NCI-H1436 treated with DMSO at 0.1 percent for 48 hours (cell line): ENCODE measurements at places on chromosomes 16 and 17.

DNA sequence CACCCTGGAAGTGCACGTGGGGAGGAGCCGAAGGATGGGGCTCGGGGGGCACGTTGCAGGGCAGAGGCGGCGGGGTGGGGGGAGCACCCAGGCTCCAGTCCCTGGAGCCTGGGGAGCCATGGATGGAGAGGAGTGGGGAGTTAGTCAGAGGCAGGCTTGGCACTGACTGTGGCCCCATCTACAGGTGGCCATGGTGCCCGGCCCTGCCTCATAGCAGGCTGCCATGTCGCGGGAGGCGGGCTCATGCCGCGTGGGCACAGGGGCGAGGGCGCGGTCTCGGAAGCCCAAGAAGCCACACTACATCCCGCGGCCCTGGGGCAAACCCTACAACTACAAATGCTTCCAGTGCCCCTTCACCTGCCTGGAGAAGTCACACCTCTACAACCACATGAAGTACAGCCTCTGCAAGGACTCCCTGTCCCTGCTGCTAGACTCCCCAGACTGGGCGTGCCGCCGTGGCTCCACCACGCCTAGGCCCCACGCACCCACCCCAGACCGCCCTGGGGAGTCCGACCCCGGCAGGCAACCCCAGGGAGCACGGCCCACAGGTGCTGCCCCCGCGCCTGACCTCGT, 3.0 kb downstream of the PRR35 start:
- DNase-seq: no peak

DNA sequence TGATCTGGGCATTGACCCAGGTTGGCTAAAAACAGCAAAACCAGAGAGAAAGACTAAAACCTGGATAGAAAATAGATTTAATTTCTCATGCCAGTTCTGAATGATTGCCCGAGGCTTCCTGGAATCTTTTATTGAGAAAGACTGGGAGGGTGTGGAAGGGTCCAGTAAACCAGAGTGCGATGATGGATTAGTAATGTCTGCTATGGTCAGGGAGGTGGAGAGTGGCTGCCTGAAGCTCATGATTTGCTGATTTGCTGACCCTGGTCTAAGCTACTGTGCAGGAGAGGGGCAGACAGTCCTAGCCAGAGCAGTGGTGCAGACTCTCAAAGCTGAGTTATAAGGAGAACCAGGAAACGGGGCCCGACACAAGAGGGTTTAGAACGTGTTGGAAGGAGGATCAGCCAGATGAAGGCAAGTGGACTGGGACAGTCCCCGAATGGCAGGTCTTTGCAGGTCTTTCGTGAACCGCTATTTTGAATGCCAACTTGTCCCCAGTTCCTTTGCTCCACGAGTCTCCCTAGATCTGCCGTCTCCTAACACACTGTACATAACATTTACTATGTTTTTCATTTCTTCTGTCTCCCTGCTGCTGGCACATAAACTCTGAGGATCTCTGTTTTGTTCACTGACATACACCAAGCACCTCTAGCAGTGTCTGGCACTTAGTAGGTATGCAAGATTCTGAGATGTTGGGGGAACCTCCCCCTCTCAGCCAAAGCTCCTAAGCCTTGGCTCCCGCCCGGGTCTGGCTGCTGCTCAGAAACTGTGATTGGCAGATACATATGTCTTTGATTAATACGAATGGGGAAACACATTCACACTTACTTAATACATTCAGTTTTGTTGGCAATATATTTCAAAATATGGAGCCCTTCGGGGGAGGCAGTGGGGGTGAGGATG, 237.3 kb upstream of the TNRC6C start:
- no peak for DNase-seq

DNA sequence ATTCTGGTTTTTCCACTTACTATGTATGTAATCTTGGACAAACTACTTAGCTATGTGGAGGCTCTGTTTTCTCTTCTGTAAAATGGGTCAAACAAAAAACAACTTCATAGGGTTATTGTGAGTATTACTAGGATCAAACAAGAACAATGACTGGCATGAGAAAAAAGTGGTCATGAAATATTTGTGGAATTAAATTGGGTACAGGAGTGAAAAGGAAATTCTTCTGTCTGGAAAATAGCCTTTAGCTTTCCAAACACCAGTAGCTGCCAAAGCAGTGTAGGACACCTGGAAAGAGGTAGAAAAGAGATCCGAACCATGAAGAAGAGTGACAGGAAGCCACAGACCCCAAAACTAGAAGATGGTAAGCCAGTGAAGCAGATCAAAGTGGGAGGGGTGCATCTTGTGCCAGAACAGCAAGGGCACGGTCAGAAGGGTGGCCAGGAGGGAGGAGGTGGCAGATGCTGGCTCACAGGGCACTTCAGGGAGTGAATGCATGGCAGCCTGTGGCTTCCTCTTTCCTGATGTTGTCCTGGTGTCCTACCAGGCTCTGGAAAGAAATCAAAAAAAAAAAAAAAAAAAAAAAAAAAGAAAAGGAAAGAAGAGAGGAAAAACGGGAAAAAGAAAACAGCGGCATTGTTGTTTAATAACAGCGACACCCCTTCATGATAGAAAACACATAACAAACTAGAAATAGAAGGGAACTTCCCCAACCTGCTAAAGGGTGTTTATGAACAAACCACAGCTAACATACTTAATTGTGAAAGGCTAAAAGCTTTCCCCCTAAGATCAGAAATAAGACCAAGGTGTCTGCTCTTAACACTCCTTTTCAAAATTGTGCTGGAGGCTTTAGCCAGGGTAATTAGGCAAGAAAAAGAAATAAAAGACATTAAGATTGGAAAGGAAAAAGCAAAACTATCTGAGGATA, 67.9 kb downstream of the PCTP start:
- DNase-seq: no peak

- DNase-seq: no peak
Observed at GRCh38 chr17:63735691-63736090, 5.9 kb downstream of the STRADA start.

DNA sequence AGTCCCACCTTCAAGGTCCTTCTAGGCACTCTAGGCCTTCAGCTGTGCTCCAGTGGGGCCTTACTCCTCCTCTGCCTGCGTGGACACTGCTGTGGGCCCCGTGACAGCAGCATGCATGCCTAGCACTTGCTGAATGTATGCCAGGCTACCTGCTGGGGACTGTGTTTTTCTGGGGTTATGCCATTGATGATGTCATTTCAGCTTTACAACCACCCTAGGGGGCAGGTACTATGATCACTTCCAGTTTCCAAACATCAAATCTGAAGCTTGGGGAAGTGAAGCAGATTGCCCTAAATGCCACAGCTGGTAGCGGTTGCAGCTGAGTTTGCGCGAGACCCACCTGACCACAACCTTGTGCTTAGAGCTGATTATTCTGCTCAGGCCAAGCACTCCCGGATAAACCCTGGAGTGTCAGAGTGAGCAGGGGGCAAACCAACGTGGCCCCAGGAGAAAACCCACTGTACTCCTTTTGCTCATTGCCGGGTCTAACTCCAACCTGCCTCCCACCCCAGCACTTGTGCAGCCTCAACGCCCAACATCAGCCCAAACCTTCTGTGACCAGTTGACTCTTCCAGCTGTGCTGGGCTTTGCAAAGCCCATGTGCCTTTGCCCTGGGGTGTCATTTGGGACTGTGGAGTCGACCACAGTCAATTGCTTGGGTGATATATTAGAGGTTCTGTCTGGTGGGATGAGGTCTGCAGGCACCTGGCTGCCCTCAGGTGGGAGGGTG, 168.4 kb downstream of the ENGASE start:
- DNase-seq: no peak

DNA sequence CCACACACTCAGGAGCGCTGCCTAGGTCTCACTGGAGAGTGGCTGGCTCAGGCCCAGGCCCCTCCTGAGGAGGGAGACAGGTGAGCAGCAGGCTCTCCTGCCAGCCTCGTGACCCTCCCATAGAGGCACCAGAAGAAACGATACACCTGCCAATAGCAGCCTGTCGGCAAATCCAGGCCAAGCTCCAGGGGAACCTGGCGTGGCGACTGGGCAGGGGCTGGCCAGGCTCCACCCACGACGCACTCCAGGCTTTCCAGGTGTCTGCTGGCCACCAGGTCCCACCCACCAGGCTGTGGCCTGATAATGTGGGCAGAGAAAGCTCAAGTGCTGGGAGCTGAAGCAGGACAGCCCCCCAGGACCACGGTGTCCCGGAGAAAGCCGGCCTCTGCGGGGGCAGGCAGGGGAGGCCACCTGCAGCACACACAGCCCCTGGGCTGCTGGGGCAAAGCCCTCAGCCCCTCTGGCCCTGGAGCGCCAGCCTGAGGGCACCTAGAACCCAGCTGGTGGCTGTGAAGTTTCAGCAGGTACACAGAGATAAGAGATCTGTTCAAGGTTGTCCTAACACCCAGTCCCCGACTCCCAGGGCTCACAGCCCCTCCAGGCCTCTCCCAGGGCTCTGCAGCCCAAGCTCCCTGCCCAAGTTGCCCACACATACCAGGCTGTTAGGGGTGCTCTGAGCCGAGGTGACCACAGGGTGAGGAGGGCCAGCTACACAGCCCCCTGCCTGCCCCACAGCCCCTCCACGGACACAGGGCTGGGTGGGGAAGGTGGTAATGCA, 2.4 kb downstream of the PGAP6 start:
- peak; percentile 87 for DNase-seq

GRCh38 chr17:53472586-53472985, 350.1 kb upstream of the KIF2B start:
- DNase-seq: no peak

GRCh38 chr16:71572497-71573116, 4.3 kb downstream of the TAT start:
- DNase-seq: no peak

DNA sequence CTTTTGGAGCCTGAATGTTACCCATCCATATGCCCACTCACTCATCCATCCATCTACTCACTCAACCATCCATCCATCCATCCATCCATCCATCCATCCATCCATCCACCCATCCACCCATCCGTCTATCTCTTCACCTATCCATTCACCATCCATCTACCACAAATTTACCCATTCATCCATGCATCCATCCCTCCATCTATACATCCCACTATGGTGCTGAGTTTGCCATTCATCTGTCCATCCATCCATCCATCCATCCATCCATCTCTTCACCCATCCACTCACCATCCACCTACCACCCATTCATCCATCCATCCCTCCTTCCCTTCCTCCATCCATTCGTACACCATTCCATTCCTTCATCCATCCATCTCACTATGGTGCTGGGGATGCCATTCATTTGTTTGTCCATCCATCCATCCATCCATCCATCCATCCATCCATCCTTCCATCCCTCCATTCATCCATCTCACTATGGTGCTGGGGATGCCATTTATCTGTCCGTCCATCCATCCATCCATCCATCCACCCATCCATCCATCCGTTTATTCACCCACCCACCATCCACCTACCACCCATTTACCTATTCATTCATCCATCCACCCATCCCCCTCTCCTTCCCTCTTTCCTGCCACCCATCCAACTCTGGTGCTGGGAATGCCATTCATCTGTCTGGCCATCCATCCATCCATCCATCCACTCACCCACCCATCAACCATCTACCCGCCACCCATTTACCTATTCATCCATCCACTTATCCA, 39.7 kb downstream of the RGS9 start:
- no peak for DNase-seq

GRCh38 chr17:50440172-50440837, 14.3 kb downstream of the ACSF2 start:
- no peak for DNase-seq

DNA sequence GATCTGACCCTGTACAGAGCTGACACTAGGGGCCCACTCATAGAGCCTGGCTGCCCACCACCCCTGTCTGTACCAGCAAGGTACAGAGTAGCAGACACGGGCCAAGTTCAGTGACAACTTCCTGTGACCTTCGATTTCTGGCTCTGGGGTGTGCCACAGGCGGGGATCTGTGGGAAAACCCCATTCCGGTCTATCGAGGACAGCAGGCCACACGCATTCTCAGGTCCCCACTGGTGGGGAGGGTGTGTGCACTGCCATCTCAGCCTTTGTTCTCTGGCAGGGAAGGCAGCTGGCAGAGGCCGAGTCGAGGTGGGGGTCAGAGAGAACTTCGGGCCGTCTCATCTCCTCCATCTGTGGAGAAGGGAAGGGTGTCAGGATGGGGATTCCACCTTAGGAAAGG, 10.0 kb downstream of the NLE1 start:
- no peak for DNase-seq

- no peak for DNase-seq
Observed at GRCh38 chr17:49361129-49361901, 735 bp downstream of the ZNF652 start.

DNA sequence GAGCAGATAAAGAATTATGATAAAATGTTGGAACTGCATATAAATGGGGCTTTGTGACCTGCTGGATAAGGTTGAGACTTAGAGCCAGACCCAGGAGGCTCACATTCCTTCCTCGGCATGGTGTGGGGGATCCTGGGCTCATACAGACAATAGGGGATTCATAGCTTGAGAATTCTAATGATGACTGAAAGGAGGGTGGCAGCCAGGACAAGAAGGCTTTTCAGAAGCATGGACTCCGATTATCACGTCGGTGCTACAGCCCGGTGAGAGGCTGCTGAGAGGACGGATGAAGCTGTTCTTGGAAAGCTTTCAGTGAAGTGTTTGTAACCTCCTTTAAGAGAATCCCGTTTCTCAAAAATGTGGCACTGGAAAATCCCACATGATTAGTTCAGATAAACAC, 167.2 kb downstream of the ANKFN1 start:
- no peak for DNase-seq

DNA sequence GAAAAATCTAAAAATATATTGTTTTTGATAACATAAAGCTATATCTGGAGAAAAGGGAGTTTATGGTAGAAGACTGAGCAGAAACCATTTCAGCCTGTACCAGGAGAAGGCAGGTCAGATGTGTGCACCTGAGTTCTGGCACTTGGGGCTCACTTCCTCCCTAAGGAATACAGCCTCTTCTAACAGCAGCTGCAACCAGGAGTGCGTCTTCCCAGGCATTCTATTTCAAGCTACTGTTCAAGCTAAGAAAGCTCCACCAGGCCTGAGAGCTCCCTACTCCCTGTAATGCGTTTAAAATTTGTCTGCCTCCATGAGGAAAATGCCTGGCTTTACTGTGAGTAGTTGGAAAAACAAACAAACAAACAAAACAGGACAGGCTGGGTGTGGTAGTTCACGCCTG, 96.1 kb downstream of the ZNF778 start:
- DNase-seq: no peak

DNA sequence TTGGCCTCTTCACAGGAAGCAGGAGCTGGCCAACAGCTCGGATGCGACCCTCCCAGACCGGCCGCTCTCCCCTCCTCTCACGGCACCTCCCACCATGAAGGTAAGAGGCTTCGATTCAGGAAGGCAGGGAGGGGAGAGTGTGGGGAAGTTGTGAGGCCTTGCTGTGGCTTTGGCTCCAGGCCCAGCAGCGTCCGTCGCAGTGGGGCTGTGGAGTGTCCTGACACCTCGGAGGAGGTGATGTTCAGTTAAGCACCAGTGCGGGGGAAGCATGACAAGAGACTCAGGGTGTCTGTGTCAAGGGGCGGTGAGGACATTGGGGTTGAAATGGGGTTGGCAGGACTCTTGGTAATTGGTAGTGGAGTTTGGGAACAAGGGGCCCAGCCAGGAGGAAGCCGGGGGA, 109.0 kb downstream of the RAP1GAP2 start:
- DNase-seq: no peak

- DNase-seq: no peak
Observed at GRCh38 chr16:11410376-11411058, 65.3 kb downstream of the RMI2 start.
